ENCODE measurements at places on chromosomes 13 and 19.

DNA sequence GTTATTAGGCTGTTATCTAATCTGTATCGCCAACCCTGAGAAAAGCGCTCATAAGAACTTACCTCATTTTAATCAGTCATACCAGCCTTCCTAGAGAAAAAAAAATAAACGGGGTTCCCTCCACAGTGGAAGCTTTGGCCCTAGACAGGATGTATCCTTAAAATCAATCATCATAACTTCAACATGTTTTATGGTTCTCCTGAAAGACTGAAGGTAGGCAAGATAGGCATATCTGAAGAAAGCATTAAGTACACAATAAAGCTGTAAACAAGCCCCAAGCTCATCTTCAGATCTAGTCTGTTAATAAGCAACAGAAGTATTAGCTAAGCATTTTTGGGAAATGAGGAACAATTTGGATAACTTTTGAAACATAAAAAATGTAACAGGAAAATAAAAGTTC, 18.7 kb upstream of the SERP2 start:
- no peak for DNase-seq

DNA sequence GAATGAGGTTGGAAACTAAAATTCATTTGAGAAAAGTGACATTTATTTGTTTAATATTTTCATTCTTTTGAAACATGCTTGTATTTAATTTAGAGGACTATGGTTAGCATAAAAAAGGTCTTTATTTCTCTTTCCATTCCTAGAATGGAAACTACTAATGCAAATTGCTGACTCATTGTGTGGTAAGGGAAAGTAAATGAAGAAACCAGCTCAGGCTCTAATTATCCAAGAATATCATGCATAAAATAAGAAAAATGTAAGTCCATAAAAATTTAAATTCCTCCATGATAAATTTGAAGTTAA, 777.0 kb upstream of the SLITRK1 start:
- no peak for DNase-seq

DNA sequence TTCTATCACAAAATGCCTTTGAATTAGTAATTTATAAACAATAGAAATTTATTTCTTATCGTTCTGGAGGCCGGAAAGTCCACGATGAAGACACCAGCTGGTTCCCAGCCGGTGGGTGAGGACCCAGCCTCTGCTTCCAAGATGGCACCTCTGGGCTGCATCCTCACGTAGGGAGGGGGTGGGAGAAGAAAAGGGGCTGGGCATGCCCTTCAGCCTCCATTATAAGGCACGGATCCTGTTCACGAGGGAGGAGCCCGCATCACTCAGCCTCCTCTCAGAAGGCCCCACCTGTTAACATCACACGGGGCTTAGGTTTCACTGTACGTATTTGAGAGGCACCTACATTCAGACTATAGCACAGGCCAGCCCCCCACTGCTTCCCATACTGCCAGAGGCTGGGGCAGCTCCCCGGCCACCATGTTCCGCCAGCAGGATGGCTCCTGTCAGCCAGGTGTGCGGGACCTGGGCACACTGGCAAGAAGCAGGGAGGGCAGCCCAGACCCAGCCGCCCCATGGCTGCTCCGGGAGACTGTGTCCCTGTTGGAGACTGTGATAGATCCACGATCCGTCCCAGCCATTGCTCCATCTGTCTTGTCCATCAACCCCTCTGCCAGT, 131.6 kb downstream of the SOX1 start:
- no peak for DNase-seq

GRCh38 chr13:31049833-31050232, 111.9 kb downstream of the HSPH1 start:
- no peak for DNase-seq

- DNase-seq = no peak
Measured at GRCh38 chr13:46667687-46668281, 114.8 kb downstream of the LRCH1 start.

DNA sequence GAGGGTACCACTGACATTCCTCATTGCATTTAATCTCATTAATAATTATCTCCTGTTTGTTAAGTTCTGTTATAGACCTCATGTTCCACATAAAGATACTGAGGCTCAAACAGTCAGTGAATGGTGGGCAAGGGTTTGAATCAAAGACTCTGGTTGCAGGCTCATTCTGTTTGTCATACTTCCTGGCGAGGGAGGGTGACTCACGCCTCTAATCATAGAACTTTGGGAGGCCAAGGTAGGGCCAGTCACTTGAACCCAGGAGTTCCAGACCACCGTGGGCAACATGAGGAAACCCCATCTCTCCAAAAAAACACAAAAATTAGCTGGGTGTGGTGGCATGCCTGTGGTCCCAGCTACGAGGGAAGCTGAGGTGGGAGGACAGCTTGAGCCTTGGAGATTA, 220.7 kb upstream of the MIR17HG start:
- DNase-seq = no peak

DNA sequence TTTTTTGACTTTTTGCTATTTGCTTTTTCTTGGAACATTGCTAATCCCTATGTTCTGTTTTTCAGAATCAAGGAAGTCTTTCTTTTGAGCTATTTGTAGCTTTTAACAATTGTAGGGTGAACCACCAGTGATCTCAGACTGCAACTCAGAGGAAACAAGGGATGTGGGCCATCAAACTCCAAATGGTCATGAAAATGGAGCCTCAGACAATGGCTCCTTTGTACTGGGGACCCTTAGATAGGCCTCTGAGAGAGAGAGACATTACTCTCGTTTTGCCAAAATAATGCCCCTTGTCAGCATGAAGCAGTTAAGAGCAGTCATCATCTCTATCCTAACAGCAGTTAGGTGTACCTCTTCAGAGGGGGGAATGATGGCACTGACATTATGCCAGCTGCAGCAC, 56.4 kb upstream of the GJB6 start:
- DNase-seq = no peak

DNA sequence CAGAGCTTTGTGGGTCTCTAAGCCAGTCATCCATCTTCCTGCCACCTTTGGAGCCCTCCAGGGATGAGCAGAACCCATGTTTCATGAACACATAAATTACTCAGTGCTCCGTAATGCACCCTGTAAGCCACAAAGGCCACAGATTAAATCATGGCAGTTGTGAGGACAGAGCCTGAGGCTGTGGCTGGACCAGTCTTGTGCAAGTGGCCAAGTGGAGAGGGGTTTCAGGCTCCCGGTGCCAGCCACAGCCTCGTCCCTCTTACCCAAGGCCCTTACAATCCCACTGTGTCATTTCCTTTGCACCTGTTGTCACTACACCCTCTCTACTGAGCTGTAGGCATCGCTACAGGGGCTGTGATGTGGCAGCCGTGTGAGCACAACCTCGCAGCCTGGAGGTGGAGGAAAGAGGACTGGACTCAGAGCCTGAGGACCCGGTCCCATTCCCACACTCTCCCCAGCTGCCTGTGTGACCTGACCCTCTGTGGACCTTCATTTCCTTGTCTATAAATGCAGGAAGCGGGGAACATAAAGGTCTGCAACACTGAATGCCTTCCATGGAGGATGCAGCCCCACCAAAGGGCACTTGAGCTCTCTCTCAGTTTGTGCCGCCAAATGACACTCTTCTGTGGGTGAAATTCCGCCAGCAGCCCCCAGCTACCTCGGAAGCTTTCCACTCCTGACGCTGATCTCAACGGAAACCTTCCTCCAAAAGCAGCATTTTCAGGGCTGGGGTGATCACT, 792.0 kb downstream of the UQCRFS1 start:
- no peak for DNase-seq

GRCh38 chr19:33954686-33955085, 158.0 kb downstream of the KCTD15 start:
- no peak for DNase-seq

Data from DMS 273 treated with DMSO at 0.1 percent for 48 hours (cell line).